Activated CD4-positive, alpha-beta memory T cell treated with anti-CD3 and anti-CD28 coated beads for 36 hours (primary cell): ENCODE measurements at places on chromosomes 16 and 17. TPM values are rescaled to one million over a fixed set of nuclear protein-coding genes. Genes with fewer than 3 reads are reported as not detected.

CDH1 gene
- total RNA-seq: 3.1 TPM

CD300LD gene
- total RNA-seq: not detected

GUCY2D gene
- total RNA-seq: not detected

KRT222 gene
- total RNA-seq: not detected

MAPK8IP3 gene
- total RNA-seq: 51.7 TPM

CMTM1 gene
- total RNA-seq: 11.5 TPM

LSM12 gene
- 81.8 TPM for total RNA-seq

RNF43 gene
- 0.39 TPM for total RNA-seq

CCL13 gene
- total RNA-seq: not detected

C17orf78 gene
- not detected for total RNA-seq

TLCD2 gene
- total RNA-seq: 0.86 TPM

MNT gene
- total RNA-seq: 18.1 TPM

SLC22A31 gene
- 0.45 TPM for total RNA-seq

ZPBP2 gene
- total RNA-seq: 1.0 TPM

DNAI2 gene
- total RNA-seq: 1.6 TPM

FOXF1 gene
- total RNA-seq: not detected

KATNB1 gene
- total RNA-seq: 30.6 TPM

GAS7 gene
- total RNA-seq: 0.26 TPM

ABCC12 gene
- not detected for total RNA-seq

SLX1A gene
- total RNA-seq: 99.9 TPM

PIK3R5 gene
- total RNA-seq: 20.7 TPM

CORO6 gene
- 21.3 TPM for total RNA-seq

SLC5A11 gene
- total RNA-seq: 0.12 TPM

TVP23A gene
- total RNA-seq: not detected

ABCA3 gene
- 6.1 TPM for total RNA-seq

KRTAP9-2 gene
- total RNA-seq: not detected

ITGB3 gene
- total RNA-seq: not detected

SCPEP1 gene
- 17.9 TPM for total RNA-seq

KLHL10 gene
- 0.29 TPM for total RNA-seq

ASGR2 gene
- total RNA-seq: not detected

SLC9A5 gene
- 6.1 TPM for total RNA-seq

SPNS3 gene
- total RNA-seq: 6.6 TPM

WNT3 gene
- 0.12 TPM for total RNA-seq

COQ7 gene
- 14.1 TPM for total RNA-seq

CRHR1 gene
- total RNA-seq: not detected

GNG13 gene
- total RNA-seq: not detected

ZNF207 gene
- 209 TPM for total RNA-seq

CES3 gene
- 3.0 TPM for total RNA-seq

EVPLL gene
- total RNA-seq: not detected

HP gene
- not detected for total RNA-seq

MYOCD gene
- total RNA-seq: not detected

SMPD3 gene
- total RNA-seq: 0.12 TPM

CFAP97D1 gene
- total RNA-seq: not detected

TBC1D3C gene
- total RNA-seq: 0.21 TPM

SLC47A2 gene
- not detected for total RNA-seq

NPIPA5 gene
- 14.9 TPM for total RNA-seq

AANAT gene
- not detected for total RNA-seq

SLC6A2 gene
- total RNA-seq: not detected

PLXDC1 gene
- total RNA-seq: 1.2 TPM

NPTX1 gene
- 1.4 TPM for total RNA-seq

CSH1 gene
- not detected for total RNA-seq

TAC4 gene
- total RNA-seq: not detected

HNF1B gene
- not detected for total RNA-seq

MYH3 gene
- total RNA-seq: 2.4 TPM

SOST gene
- not detected for total RNA-seq
